ENCODE measurements at places on chromosomes 5 and 9.
A peak's percentile ranks its signal among the peaks of the same experiment; 100 is the strongest.

GRCh38 chr9:7115606-7116005 lies 357.8 kb downstream of the KDM4C start:
- no peak for DNase-seq

GRCh38 chr9:133139246-133140173 lies 18.5 kb upstream of the RALGDS start:
- no peak for DNase-seq

DNA sequence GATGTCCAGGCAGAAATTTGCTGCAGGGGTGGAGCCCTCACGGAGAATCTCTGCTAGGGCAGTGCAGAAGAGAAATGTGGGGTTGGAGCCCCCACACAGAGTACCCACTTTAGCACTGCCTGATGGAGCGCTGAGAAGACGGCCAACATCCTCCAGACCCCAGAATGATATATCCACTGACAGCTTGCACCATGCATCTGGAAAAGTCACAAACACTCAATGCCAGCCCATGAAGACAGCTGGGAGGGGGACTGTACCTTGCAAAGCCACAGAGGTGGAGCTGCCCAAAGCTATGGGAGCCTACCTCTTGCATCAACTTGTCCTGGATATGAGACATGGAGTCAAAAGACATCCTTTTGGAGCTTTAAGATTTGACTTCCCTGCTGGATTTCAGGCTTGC lies 426.3 kb upstream of the FAM174A start:
- DNase-seq, result no peak

DNA sequence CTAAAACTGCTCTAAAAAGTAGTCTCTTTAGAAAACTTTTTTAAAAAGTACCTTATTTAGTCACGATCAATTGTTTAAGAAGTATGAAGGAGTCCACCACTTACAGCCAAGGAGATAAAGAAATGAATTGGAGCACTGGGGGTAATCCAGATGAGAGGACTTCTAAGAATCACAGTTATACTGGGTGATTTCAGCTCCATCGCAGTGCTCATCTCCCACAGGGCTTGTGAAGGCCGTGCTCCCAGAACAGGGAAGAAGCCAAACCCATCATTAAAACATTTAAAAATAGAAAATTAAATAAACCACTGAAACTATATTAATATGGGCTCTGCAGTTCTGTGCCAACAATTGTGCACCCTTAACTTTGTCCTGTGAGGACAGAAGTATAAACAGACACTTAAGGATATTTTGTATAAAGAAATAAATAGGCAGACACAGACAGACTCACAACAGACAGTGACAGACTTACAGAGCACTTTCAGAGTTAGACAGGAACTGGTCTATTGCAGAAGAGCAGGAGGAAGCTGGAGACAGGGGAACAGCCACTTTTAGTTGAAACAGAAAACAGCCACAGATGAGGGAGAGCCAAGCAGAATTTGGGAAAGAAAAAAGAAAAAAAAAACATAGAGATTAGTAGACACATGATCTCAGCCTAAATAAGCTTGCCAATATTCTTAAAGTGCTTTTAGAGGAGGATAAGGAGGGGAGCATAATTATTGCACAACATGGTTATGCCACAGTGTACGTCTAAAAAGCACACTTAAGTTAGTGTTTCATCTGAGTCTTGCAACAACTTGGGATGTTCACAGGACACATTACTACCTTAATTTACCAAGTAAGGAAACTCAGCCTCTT lies 81.8 kb downstream of the FBXO38 start:
- DNase-seq, result no peak

- peak; percentile 5 for DNase-seq
These were observed 25.9 kb downstream of the QRFP start for GRCh38 chr9:130870491-130871381.

DNA sequence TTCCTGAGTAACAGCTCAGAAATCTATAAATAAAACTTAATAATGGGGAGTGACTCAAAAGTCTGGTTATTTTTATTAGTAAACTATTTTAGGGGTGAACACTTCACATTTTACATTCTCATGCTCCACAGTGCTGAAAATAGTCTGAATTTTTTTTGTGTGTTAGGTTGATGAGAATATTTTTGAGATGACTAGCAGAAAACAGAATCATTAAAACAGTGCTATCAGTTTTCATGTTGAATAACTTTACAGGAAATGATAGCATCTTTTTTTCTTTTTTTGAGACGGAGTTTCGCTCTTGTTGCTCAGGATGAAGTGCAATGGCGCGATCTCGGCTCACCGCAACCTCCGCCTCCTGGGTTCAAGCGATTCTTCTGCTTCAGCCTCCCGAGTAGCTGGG lies 60.3 kb downstream of the TMC1 start:
- no peak for DNase-seq
